ENCODE measurements at places on chromosomes 4 and X. TPM values are rescaled to one million over a fixed set of nuclear protein-coding genes. Genes with fewer than 3 reads are reported as not detected.

The VEGFC gene
- 0.61 TPM for total RNA-seq

The RNF175 gene
- total RNA-seq, result 5.4 TPM

The SLITRK2 gene
- total RNA-seq, result not detected

The HEPH gene
- total RNA-seq, result 31.7 TPM

The STBD1 gene
- 2.0 TPM for total RNA-seq

The GASK1B gene
- 0.23 TPM for total RNA-seq

The UCP1 gene
- total RNA-seq, result 0.15 TPM

The C4orf33 gene
- total RNA-seq, result 6.7 TPM

The GRID2 gene
- 26.8 TPM for total RNA-seq

The SLC9B1 gene
- 1.4 TPM for total RNA-seq

The SORCS2 gene
- total RNA-seq, result 5.5 TPM
